Prostate gland (tissue), 2 donors: ENCODE measurements at places on chromosomes 12 and 14.

DNA sequence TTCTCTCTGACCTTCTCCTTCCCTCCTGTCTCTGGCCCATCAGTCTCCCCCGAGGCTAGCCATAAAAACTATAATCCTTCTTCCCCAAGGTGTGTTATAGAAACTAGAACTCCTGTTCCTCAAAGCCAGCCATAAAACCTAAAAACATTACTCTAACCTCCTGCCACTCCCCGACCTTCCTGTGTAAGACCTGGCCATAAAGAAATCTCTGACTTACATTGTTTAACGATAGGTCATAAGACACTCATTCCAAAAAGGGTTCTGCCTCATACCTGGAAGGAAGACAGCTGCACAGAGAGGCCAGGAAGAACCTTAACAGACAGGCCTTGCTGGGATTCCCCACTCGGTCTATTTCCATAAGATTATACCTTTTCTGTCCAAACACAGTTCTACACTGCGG lies 70.9 kb upstream of the EEA1 start:
- DNase-seq: no peak

DNA sequence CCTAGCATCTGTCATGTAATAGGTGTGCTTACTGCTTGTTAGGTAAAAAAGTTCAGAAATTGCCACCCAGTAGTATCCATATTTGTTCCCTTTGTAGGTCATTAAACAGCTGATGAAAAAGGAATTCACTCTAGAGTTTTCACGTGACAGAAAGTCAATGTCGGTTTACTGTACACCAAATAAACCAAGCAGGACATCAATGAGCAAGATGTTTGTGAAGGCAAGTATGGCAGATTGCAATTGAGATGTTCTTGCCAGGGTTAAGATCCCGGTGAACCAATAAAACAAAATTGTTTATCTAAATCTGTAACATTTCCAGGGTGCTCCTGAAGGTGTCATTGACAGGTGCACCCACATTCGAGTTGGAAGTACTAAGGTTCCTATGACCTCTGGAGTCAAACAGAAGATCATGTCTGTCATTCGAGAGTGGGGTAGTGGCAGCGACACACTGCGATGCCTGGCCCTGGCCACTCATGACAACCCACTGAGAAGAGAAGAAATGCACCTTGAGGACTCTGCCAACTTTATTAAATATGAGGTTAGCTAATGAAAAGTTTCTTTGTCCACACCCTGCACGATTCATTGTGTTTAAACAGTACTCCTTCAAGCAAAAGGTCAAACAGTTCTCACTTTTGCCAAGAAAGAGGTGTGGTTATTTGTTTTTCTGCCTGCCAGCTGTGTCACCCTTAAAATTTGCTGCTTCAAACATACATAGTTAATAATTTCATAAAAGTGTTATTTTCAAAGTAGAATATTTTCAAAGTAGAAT lies 58.3 kb downstream of the ATP2A2 start:
- DNase-seq: peak; percentile 52

DNA sequence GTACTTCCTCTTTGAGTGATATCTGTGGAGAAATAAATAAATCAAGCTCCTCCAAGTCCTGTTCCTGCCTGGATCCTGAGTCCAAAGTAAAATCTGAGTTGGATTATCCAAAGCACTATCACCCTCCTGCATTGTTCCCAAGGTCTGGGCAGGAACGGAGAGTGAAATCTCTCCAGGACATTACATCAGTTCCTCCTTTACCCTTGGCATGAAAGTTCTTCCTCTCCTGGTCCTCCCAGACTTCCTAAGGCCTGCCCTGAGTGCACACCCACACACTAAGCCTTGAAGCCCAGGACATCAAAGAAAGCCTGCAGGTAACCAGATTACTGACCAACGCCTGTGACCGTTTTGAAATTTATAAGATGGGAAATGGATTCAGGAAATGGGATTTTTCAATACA lies 206.8 kb upstream of the BCL2L14 start:
- no peak for DNase-seq

- DNase-seq: no peak
These were observed 119.2 kb downstream of the NAV3 start for GRCh38 chr12:77949943-77950342.

GRCh38 chr14:73237786-73238423 lies 599 bp downstream of the PAPLN start:
- no peak for DNase-seq

DNA sequence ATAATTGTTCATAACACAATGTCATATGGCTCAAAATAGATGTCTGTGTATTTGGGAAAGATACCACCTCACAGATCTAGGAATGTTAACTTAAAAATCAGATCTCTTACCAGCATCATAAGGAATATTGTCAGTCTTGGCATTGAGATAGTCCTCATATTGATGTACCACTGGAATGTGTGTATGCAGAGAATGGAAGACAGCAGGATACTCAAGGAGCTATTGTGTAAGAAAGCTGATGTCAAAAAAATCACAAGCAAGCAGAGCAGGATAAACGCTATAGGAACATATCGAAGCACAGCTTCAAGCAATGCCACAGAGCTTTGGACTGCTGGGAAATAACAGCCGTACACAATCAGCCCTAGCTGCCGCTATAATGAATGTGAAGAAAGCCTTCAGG lies 45.1 kb upstream of the GRIN2B start:
- no peak for DNase-seq

GRCh38 chr12:43008953-43009845 lies 419.7 kb upstream of the PRICKLE1 start:
- no peak for DNase-seq

GRCh38 chr14:23008831-23009230 lies 1.1 kb downstream of the C14orf93 start:
- no peak for DNase-seq

- no peak for DNase-seq
These were observed 82.8 kb downstream of the KIF26A start for GRCh38 chr14:104221071-104221625.

DNA sequence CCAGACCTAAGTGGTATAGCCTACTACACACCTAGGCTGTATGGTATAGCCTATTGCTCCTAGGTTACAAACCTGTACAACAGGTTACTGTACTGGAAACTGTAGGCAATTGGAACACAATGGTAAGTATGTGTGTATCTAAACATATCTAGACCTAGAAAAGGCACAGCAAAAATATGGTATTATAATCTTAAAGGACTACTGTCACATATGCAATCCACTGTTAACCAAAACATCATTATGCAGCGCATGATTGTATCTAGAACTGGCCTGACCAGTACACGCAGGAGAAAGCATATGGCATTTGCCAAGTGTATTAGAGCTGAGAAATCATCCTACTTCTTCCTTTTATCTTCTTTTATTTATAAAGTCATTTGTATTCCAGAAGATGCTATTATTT lies 75.5 kb downstream of the SLC8A3 start:
- no peak for DNase-seq

DNA sequence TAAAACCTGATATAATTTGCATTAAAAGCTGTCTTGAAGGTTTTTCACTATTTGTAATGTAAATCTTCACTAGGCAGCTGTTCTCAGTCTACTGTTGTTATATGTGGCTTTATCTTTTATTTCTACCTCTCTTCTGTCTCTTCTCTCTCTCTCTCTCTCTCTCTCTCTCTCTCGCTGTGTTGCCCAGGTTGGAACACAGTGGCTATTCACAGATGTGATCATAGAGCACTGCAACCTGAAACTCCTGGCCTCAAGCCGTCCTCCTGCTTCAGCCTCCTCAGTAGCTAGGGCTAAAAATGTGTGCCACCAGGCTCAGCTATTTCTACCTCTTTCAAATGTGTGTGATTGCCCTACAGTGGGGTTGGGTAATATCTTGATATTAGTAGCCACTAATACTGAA lies 21.1 kb downstream of the FUT8 start:
- no peak for DNase-seq

DNA sequence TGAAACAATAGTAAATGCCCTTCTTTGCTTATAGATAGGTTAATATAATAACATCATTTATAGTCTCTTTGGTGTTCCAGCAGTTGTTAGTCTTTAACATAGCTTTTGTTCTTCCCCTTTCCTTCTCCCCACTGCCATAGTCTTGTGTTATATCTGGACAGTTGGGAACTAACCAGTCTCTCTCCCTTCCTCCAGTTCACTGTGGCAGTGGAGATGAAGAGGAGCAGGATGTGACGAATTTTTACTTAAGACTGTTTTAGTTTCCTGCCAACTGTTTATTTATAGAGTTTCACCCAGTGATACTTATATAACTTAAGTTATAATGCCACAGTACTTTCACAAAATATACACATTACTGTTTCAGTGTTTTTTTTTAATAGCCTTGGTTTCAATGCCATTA lies 277.4 kb downstream of the PDZRN4 start:
- no peak for DNase-seq

GRCh38 chr12:119827760-119828159 lies 49.4 kb downstream of the CIT start:
- no peak for DNase-seq

DNA sequence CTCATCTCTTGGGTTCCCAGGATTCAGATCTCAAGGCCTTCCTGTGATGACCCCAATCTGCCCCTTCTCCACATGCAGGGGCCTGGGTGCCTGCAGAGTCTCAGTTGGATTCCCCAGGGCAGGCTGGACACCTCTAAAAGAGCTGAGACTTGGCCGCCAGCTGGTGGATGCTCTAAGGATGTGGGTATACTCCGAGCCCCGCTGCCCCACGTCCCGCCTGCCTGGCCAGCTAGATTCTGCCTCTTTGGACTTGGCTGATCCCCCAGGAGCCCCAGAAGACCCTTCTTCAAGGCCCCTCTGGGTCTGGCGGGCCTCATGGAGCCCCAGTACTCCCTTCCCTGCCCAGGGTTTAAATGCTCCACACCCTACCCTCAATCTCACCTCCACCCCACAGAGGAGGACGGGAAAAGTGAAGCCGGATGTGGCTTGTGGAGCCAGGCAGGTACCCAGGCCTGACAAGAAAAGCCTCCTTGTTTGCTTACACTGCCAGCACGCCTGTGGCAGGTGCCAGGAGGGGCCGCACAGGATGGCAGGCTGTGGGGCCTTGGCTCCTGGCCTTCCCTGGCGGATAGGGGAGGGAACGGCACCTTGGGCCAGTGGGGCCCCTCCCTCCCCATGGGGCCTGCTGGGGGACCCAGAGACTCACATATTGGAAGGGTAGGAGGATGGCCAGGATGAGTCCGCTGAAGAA lies 15.1 kb downstream of the FAIM2 start:
- peak; percentile 63 for DNase-seq

GRCh38 chr12:114406316-114406983 lies 506 bp upstream of the TBX5 start:
- DNase-seq: no peak

GRCh38 chr12:15699886-15700285 lies 89.3 kb downstream of the EPS8 start:
- DNase-seq: no peak

DNA sequence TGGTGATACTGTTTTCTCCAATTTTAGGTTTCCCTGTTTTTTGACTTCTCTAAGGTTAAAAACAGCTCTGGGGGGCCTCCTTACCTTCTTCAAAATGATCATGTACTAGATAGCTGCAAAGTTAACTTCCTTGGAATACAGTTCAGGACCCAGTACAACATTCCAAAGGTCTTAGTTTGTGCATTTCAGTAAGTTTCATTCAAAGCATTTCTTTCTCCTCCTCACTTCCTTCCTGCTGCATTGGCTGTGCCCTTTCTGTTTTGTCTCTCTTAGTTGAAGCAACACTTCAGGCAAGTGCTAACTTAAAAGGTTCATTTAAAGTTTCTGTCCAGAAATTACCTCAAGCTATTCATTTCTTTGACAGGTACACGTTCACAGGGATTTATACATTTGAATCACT lies 95.7 kb downstream of the SCN8A start:
- no peak for DNase-seq

- no peak for DNase-seq
These were observed 450 bp downstream of the SINHCAF start for GRCh38 chr12:31325524-31325875.

DNA sequence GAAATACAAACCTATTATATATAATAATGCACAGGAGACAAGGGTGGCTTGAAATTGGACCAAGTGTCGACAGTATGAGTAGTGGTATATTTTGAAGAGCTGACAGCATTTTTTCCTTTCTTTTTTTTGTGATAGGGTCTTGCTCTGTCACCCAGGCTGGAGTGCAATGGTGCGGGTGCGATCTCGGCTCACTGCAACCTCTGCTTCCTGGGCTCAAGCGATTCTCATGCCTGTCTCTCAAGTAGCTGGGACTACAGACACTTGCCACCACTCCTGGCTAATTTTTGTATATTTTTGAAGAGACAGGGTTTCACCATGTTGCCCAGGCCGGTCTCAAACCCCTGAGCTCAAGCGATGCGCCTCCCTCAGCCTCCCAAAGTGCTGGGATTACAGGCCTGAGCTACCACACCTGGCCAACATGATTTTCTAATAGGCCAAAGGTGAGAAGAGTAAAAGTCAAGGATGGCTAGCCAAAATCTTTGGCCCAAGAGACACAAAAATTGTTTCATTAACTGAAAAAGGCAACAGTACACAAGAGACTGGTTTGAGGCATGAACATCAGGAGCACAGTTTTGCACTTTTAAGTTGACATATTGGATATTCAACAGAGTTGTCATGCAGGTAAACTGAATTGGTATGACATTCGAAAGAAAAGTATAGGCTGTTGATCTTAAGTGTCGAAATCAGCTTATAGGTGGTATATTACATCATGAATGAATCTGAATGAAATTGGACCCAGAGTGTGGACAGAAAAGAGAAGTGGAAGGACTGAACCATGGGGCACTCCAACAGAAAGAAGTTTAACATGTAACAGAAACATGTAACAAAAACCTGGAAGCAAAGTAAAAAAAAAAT lies 12.5 kb downstream of the HNRNPC start:
- no peak for DNase-seq

DNA sequence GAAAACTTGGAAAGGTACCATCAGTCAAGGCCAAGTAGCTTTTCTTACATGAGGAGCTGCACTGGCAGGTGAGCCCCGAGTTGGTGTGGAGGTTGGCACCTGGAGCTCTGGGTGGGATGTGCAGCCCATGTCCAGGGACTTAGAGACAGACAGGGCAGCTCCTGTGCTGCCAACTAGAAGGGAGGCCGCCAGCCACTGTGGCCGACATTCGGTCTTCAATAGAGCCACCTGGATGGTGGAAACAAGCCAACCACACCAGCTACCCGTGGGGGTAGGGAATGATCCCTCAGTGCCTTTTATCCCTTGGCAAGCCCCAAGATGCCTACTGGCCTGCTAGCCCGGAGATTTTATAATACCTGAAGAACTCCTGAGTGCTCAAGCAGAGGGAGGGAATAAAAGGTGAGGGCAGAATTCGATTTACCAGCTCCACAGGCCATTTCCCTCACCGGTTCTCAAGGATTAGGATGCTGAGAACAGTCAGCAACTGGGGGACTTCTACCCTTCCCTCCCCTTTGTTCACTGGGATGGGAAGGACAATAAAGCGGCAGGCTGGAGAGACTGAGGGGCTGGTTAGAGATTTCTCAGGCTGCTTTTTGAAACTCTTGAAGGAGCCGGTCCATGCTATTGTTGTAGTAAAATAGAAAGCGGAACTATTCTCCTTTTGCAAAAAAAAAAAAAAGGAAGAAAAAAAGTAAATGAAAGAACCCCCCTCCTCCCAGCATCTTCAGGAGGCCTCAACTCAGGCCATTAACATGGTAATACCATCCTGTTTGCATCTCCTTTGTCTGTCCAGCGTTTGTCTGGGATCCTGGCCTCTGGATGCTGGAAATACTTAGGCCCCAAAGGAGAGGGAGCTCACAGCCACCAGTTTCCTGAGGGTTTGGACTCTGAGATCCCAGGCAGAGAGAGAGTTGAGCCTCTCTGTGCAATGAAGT lies 321.6 kb downstream of the ZFP36L1 start:
- DNase-seq: no peak

- DNase-seq: no peak
These were observed 11.2 kb upstream of the BTG1 start for GRCh38 chr12:92156704-92157395.

- no peak for DNase-seq
These were observed 858 bp upstream of the ANKRD13A start for GRCh38 chr12:109998241-109998903.
